ENCODE measurements at places on chromosomes 11 and 22.

GRCh38 chr11:80900265-80900664 is 1459.4 kb upstream of the TENM4 start:
- no peak for DNase-seq

DNA sequence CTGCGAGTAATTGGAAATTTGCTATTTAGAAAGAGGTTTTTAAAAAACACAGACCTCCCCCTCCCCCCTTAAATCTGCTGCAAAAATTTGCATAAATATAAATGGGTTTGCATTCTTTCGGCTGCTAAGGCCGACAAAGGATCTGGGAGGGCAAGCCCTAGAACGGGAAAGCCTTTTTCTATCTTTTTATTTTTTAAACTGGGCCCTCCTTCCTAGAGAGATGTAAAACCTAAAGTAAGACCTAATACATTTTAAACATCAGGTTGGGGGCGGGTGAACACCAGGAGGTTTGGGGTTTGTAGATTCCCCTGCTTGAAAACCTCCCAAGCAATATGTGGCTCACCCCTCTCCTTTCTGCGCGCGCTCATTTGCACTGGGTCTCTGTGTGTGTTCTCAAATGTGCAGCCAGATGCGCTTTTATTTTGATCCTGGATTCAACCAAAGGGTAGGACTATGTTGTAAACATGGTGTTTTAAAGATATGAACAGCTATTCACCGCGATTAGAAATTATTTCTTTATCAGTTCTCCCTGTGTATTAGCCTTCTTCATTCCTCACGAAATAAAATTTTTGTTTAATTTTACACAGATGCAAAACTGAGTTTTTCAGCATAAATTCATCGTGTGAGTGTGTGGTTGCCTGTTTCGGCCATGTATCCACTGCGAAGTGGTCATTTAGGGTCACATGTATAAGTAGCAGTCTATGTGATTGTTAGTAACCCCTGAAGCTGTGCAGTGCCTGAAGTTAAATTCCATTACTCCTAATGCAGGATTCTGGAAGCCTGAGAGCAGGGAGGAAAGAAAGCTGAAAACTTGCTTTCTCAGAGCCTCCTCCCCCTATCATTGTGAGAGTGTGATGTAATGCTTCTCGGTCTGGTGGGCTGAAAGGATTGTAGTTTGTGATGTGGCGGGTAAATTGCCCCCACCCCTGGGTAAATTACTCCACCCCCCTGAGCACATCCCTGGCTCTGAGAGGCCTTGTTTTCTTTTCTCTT is 988 bp downstream of the TNRC6B start:
- DNase-seq = peak; percentile 41

- no peak for DNase-seq
These were observed 10.4 kb upstream of the TCF20 start for GRCh38 chr22:42280836-42281235.

DNA sequence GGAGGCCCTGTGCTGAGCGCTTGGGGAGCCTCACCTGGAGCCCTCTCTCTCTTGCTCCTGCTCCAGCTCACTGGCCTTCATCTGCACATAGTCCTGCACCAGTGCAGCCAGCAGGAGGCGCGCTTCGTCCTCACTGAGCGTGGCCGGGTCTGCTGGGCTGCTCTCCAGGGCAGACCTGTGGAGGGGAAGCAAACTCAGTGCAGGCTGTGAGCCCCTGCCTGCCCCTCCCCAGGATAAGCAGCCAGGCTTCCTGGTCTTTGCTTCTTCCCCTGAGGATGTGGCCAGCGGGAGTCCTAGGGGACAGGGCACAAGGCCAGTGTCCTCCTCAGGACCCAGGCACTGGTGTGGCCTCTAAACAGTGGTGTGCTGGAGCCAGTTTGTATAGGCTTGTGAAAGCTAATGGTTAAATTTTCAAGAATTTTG is 2.2 kb downstream of the CALCA start:
- DNase-seq = peak; percentile 12
